T-helper 2 cell (primary cell): ENCODE measurements at places on chromosomes 5 and 9.
A peak's percentile ranks its signal among the peaks of the same experiment; 100 is the strongest.

- DNase-seq, result no peak
Observed at GRCh38 chr5:89572696-89573095, 689.7 kb upstream of the MEF2C start.

DNA sequence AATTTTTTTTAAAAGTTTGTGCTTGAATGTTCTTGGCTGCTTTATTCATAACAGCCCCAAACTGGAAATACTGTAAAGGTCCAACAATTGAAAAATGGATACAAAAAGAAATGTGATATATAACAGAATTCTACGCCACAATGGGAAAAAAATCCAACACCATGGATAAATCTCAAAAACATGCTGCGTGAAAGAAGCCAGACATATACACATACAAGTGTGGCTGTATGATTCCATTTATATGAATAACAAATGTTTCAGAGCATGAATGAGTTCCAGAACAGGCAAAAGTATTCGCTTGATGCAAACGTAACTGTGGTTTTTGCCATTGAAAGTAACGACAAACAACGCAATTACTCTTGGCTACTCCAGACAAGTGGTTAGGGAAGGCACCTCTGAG is 7.2 kb upstream of the SFXN1 start:
- DNase-seq, result no peak

DNA sequence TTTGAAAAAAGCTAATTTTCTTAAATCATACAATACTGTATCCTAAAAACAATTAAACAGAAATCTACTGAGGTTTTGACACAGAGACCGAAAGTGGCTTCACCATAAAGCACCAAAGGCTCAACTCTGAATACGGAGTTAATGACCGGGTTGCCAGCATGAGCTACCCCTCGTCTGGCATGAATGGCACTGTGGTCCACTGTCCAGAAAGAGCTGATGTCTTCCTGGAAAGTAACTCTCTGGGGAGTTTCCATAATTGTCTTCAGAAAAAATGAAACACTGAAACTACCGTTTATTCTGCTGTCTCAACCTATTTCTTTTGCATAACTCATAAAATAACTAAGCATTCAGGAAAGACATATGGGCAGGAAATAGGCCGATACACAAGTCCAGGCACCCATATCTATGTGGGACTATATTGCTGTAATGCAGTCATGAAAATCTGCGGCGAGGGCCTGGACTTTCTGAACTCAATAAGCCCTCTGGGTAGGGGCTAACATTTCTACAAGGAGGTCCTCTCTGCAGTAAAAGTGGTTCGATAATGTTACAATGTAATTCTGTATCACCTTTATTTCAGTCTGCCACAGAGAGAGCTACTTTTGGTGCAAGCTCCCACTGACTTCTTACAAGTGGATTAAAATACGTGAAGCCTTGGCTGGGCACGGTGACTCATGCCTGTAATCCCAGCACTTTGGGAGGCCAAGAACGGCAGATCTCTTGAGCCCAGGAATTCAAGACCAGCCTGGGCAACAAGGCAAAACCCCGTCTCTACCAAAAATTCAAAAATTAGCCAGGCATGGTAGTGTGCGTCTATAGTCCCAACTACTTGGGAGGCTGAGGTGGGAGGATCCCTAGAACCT is 52.4 kb downstream of the ANKH start:
- no peak for DNase-seq

GRCh38 chr5:150368526-150368925 is 11.0 kb downstream of the TCOF1 start:
- peak; percentile 66 for DNase-seq

- DNase-seq, result no peak
Observed at GRCh38 chr9:93125331-93125894, 8.6 kb downstream of the NINJ1 start.

- no peak for DNase-seq
Observed at GRCh38 chr5:56532466-56532865, 282.9 kb upstream of the MAP3K1 start.

DNA sequence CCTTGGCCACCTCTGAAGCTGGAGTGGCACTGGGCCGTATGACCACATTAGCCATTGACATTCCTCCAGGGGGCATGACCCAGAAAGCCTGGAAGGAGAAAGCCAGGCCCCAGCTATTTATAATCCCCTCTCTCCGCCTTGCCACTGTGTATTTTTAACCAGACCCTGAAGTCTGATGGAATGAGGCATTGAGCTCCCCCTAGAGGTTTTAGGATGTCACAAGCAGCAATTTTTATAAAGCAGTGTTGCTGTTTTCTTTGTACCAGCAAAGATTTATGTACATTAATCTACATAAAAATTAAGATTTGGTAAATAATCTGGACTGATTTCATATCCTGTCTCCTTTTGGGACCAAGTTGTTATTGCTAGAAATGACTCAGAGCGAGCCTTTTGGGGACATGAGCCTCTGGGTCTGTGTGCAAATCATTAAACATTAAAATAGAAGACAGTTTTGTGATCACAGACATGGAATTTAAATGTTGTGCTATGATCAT is 127.1 kb downstream of the TRIO start:
- no peak for DNase-seq

- DNase-seq, result no peak
Observed at GRCh38 chr9:114055894-114056293, 22.2 kb downstream of the AMBP start.

DNA sequence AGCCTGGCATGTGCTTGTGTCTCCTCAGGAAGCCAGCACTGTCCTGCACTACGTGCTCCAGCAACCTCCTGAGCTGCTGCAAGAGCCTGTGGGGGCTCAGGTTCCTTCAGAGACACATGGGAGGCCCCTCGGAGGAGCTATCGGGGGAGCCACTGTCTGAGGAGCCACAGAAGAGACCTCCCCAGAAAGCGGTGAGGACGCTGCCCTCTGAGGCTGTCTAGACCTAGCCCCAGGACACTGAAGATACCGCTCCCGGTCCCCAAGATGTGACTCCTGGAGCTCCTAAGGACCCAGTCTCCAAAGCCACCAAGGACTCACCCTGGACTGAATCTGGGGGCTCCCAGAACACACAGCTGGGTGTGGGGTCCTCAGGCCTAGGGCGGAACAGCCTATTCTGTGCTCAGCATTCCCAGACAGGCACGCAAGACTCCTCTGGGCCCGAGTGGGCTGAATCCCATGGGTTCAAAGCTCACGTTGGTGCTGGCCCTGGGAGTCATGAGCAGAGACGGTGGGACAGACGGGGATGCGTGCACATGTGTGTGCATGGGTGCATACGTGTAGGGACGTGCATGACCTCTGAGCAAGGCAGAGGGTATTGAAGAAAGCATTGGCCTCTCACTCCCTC is 50.0 kb downstream of the HRH2 start:
- DNase-seq, result no peak

GRCh38 chr9:90198956-90199355 is 443.7 kb downstream of the DIRAS2 start:
- DNase-seq, result no peak

GRCh38 chr5:96785326-96786109 is 22.2 kb downstream of the ERAP1 start:
- no peak for DNase-seq

- DNase-seq, result no peak
Observed at GRCh38 chr5:61215996-61216395, 53.7 kb upstream of the SMIM15 start.

DNA sequence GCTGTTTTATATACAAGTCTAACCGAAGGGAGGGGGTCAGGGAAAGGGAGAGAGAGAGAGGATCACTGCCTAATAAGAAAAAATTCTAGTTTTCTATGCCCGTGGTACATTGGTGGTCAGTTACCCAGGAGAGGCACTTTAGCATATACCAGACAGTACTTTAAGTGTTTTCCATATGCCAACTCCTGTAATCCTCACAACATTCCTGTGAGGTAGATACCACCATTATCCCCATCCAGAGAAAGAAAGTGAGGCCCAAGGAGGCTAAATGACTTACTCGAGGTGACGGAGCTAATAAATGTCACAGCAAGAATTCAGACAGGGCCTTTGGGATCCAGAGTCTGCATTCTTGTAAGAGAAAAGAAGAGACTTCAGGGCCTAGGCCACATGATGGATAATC is 161.8 kb downstream of the NTRK2 start:
- no peak for DNase-seq

DNA sequence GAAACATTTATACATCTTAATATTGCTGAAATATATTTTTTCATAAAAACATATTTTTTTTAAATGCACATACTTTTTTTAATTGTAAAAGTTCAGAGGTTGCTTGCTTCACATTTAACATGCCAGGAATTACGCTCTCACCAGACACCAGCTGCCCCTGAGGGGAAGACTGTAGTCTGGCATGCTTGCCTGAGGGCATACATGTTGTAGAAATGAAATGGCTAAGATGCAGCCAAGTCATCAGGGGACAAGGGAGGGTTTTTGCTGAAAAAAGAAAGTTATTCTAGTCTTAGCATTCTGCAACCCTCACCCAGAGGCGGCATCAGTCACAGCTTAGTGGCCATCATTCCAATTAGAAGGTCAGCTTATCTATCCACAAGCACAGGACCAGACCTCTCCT is 426.7 kb upstream of the FTMT start:
- DNase-seq, result no peak
